ENCODE measurements at places on chromosomes 13 and 19. TPM values are rescaled to one million over a fixed set of nuclear protein-coding genes. Genes with fewer than 3 reads are reported as not detected.

DNA sequence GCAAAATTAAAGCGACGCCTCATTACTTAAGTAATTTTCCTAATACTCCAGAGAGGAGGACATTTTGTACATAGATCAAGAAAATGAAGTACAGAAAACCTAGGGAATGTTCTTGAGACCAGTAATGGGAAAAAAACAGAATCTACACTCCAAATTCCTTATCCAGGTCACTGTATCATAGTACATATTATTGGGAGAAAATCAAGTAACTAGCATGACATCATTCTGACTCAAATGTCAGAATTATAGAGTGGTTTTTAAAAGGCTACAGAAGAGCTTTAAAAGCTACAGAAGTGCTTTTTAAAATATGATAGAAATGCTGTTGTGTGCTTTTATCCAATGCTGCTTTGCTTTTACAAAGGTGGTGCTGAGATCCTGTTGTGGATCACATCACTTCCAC, 86.3 kb upstream of the SLC15A1 start:
- no peak for DNase-seq

Gene SHC2
- polyA plus RNA-seq, result 11.8 TPM

DNA sequence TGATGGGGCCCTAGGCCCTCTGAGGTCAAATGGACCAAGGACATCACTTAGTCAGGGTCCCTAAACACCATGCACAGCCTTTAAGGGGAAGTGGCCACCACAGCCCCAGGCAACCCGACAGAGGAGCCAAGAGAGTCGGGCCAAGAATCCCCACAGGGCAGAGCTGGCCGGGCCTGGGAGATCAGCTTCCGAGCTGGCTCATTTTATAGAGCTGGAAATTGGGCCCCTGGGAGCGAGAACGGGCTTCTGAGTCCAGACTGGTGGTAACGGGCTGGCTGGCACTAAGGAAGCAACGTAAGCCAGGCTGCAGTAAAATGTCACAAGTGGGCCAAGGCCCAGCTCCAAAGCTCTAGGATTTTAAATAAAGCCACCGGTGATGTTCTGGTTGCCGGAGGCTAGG, 51.1 kb downstream of the HSPH1 start:
- DNase-seq, result no peak

GRCh38 chr19:7561325-7561724, 25.8 kb downstream of the PNPLA6 start:
- DNase-seq, result no peak

DNA sequence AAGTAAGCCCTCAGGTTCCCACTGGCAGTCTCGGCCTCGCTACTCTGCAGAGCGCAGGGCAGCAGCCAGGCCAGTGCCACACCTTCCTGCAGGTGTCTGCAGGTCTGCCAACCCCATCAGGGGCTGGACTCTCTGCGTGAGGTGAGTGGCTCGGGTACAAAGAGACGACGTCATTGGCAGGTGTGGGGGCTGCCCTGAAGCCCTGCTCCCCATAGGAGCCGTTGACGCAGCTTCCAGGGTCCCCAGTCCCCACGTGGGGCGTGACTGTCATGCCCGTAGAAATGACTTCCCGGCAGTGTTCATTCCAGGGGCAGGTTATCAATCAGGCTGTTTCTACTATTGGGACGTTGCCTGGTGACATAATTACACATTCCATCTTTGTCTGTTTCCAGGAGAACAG, 15.3 kb upstream of the GJB6 start:
- no peak for DNase-seq

DNA sequence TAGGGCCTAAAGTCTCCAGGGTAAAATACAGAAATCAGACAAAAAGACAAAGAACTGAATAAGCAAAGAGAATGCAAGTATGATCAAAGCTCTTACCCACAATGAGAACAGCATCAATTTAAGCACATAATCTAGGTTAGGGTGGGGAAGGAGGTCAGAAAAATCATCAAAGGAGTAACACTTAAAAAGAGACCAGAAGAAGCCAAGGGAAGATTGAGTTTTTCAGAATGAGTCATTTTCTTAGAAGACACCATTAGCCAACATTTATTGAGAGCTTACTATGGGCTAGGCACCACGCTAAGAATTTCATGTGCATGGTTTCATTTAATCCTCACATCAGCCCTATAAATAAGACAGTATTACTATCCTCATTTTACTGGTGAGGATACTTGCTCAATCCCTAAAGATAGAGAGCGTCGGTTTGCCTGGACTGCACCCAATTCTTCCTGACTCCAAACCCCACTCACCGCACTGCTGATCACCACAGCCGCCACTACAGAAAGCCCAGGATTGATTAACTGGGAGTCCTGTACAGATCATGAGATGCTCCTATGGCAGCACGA, 1.7 kb upstream of the SHISA2 start:
- no peak for DNase-seq

Gene DKKL1
- 0.35 TPM for polyA plus RNA-seq

DNA sequence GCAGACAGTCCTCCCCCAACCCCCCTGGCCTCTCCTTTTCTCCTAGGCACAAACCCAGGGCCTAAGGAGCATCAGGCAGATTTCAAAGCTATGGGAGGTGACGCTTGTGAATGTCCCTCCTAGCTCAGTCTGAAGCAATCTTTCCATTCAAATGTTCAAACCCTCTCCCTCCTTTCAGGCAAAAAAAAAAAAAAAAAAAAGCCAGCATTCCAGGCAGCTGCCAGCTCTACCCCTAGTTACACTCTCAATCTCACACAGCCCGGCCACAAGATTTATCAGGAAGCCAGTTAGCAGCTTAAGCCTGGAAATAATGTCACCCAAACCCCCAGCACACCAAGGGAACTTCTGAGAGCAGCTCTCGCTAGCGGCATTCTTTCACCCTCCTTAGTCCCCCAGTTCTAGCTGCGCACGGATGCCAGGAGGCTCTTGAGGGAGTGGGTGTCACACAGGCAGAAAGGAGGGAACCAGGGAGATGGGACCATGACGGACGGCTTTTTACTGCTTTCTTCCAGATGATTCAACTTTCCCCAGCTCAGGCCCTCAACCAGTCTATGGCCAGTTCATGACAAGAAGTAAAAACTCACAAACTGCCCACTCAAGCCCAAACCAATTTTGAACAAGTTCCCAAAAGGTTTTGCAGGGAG, 6.3 kb downstream of the SH3GL1 start:
- peak; percentile 61 for DNase-seq

Gene ZNF132
- 0.54 TPM for polyA plus RNA-seq
